ENCODE measurements at places on chromosomes 7 and 10. TPM values are rescaled to one million over a fixed set of nuclear protein-coding genes. Genes with fewer than 3 reads are reported as not detected.

Gene TRPV6
- 0.05 TPM for total RNA-seq

Gene KCND2
- 0.07 TPM for total RNA-seq

Gene GPAM
- total RNA-seq = 25.0 TPM

Gene CPA1
- not detected for total RNA-seq

Gene LEP
- total RNA-seq = 0.42 TPM

Gene TEX47
- total RNA-seq = not detected

Gene HHEX
- total RNA-seq = 2.7 TPM

Gene SLC16A9
- total RNA-seq = 0.40 TPM

Gene PON3
- 0.77 TPM for total RNA-seq

Gene LRIT1
- total RNA-seq = not detected

Gene CACNB2
- total RNA-seq = 55.9 TPM

Measured in left ventricle myocardium superior (tissue), 1 donor.